AG10803 (cell line): ENCODE measurements at places on chromosomes 13 and 19.

DNA sequence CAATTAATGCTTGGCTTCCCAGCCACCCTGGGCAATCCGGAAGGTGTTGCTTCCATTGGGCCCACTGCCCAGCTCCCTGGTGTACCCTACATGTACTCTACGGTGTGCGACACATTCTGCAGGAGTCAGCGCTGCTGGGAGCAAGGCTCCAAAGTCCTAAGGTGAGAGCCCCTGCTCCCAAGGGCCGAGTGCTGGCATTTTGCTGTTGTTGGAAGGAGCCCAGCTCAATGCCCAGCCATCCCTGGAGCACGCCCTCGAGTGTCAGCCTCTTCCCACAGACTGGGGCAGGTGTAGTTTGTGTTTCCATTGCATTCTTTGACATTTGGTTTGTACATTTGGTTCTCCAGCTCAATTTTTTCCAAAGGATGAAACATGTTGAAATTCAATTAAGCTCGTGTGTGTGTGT lies 64.6 kb downstream of the GGACT start:
- no peak for DNase-seq

- no peak for DNase-seq
These were observed 53.0 kb downstream of the LRCH1 start for GRCh38 chr13:46605825-46606554.

DNA sequence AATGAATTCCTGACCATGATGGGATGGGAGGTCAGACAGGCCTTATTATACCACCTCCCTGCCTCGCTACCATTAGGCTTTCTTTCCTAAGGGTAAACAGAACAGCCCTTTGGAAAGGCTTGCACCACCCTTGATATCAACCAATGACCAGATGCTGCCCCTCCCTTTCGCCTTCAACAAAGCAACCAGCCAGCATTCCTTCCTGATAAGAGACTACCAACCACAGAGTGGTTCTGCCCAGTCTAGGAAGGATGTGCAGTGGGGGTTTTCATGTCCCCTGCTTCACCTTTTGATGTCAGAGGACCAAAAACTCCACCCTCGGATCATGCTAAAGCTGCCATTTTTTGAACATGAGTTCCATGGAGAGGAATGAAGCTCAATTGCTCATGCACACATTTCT lies 21.7 kb downstream of the TEX30 start:
- DNase-seq = no peak

GRCh38 chr19:4359627-4360000 lies 16.3 kb downstream of the MPND start:
- no peak for DNase-seq

- DNase-seq = no peak
These were observed 505.6 kb downstream of the GPC5 start for GRCh38 chr13:91904005-91904404.

DNA sequence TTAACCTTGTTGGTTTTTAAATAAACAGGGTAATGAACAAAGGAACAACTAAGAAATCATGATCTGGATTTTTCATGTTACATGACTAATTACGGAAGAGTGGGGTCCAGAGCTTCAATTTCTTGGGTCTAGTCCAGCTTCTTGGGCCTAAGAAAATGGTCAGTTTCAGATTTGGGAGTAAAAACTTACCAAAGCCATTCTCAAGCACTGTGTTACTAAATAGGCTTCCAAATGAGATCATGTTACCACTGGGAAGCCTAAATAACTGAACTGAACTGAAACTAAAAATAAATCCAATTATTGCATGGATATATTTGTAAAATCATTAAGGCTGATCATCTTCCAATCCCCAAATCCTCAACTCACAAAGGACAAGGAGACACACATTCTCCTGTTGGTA lies 13.9 kb downstream of the TBC1D4 start:
- DNase-seq = peak; percentile 54

GRCh38 chr13:29539856-29540255 lies 55.6 kb downstream of the SLC7A1 start:
- no peak for DNase-seq

GRCh38 chr13:99250982-99251825 lies 7.0 kb downstream of the GPR18 start:
- peak; percentile 13 for DNase-seq

DNA sequence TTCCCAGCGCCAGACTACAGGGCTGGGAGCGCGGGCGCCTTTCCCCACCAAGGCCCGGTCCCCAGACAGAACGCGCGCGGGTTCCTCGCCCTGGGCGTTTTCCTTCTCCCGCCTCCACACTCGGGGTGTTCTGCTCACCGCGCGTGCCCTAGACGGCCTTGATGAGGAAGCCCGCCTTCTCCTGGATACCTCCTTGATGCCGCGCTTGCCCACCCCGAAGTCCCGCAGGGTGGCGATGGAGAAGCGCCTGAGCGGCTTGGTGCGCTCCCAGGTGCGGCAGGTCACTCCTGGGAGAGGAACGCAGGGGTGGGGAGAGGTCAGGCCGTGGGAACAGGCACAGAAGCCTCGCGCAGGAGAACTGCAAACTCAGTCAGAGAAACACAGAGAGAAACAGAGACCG lies 34.8 kb downstream of the CYP2B6 start:
- no peak for DNase-seq

GRCh38 chr13:46171217-46171616 lies 10.8 kb downstream of the LCP1 start:
- no peak for DNase-seq

- DNase-seq = peak; percentile 97
These were observed 122.5 kb downstream of the STK24 start for GRCh38 chr13:98454389-98454881.

- peak; percentile 25 for DNase-seq
These were observed 93.2 kb downstream of the STK24 start for GRCh38 chr13:98483601-98484288.

DNA sequence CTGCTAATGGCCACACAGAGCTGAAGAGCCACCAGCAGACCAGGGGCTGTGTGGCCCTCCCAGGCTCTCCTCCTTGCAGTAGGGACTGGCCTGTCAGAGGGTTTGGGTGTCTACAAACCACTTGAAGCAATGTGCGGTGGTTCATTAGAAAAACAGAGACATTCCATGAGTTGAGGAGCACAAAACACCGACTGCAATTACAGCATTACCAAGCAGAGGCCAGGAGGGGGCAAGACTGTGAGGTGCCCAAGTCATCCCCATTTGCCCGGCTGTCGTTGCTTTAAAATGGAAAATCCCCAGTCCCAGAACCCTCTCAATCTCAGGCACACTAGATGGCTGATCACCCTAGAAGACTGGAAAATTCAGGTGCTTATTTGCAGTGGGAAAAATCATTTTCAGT lies 15.0 kb downstream of the TMTC4 start:
- no peak for DNase-seq

DNA sequence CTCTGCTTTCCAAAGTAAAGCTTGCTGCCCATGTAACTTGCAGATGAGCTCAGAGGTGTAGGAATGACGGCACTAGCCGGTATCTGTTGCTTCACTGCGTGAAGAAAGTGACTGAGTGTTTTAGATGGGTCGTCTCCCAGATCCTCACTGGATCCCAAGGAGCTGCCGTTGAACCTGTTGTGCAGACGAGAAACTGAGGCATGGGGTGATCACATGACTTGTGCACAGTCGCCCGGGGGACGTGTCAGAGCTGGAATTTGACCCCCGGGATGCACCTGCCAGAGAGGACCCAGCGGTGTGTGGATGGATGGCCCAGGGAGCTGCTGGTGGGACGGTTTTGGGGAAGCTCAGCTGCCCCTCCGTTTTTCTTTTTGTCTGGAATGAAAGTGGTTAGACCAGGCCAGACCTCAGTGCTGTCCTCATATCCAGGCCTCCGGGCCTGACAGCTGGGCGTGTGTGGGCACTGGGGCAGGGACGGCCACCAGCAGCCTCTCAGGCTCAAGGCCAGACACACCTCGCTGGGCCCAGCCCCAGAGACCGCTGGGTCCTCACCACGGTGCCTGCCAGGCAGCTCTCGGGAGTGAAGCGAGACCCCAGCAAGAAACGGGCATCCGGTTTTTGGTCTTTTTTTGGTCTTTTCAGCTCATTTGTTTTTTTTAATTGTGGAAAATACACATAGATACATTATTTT lies 12.5 kb downstream of the ARID3A start:
- no peak for DNase-seq

- no peak for DNase-seq
These were observed 18.0 kb downstream of the MAP4K1 start for GRCh38 chr19:38599722-38600121.

- no peak for DNase-seq
These were observed 360.4 kb downstream of the KLF5 start for GRCh38 chr13:73419186-73419585.

- peak; percentile 97 for DNase-seq
These were observed 15.3 kb downstream of the RAB3D start for GRCh38 chr19:11324079-11324661.

GRCh38 chr19:39544911-39545310 lies 5.0 kb upstream of the EID2 start:
- no peak for DNase-seq

GRCh38 chr13:46561691-46562090 lies 8.7 kb downstream of the LRCH1 start:
- DNase-seq = no peak

- DNase-seq = no peak
These were observed 154.4 kb downstream of the EFNB2 start for GRCh38 chr13:106381091-106381490.

DNA sequence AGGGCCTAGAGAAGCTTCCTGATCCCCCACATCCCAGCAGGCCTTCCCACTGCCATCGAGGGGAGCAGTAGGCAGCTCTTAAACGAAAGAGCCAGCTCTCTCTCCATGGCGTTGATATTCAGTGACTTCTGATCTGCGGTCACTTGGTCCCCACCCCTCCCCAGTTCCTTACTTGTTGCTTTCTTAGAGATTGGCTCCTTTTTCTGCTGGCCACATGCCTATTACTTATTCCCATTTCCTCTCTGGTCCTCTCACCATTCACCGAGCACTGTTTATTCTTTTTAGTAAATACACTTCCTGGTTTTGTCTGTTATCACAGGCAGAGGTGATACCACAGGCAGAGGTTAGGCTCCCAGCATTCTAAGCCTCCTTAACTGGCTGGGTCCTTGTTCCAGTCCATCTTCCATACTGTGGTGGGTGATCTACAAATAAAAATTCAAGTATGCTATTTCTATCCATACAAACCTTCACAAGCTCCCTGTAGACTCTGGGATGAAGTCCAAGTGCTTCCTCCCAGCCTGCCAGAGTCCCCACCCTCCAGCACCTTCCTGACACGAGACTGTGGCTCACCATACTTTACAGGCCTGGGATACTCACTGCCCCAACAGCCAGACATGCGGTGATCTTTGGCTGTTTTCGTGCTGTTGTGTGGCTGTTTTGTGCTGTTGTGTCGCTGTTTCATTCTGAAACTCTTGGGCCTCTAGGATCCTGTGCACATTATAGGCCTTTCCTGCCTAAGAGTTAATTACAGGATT lies 315.9 kb downstream of the ATP8A2 start:
- no peak for DNase-seq
